CD4-positive, alpha-beta memory T cell (primary cell): ENCODE measurements at places on chromosomes 3 and 15.

DNA sequence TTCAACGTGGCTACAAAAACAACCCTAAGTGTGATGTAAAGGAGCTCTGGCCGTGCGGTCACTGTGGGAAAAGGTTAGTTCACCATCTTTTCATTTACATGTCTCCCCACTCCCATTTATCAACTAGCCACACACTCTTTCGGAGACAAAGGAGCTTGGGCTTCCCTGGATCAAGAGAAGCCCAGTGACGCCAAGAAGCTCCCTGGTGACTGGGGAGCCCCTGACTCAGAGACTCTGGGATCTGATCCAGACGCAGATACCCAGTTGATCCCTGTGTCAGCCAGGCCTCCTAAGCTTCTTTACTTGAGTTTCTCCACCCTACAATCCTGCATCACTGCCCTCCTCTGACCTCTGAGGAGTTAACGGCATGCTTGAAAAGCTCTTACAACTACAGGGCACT, 43.9 kb downstream of the HEG1 start:
- H3K4me3 ChIP-seq = no peak overlapping the region
- peaks cover 45% of the 10 kb centered on the region for H3K36me3 ChIP-seq
- no peaks in the 10 kb centered on the region for H3K4me1 ChIP-seq
- H3K27me3 ChIP-seq = no peaks in the 10 kb centered on the region
- DNase-seq = no peak

- no peak overlapping the region for H3K4me3 ChIP-seq
Observed at GRCh38 chr3:88189361-88189810, 39.6 kb downstream of the C3orf38 start.

- H3K27ac ChIP-seq = no peak overlapping the region
- no peaks in the 10 kb centered on the region for H3K4me1 ChIP-seq
- DNase-seq = no peak
- no peak overlapping the region for H3K4me3 ChIP-seq
Observed at GRCh38 chr15:79017953-79018352, 72.6 kb downstream of the RASGRF1 start.

DNA sequence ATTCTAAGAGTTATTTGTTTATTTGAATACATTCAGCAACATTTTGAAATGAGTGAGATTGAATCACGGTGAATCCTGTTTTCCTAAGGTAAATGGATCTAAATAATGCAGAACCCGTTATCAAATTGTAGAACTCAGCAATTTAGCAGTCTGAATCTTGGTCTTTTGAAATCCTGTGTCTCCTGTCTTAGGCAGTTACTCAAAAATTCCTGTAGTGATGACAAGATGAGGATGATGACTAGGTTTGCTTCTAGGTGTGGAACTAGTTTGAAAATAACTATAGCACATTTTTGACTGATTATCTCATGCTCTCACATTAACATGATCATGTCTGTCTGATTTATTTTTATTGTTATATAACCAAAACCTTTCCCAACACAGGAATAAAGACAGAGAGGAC, 115.0 kb downstream of the RAP2B start:
- H3K36me3 ChIP-seq = no peaks in the 10 kb centered on the region
- no peaks in the 10 kb centered on the region for H3K27me3 ChIP-seq
- H3K4me3 ChIP-seq = no peak overlapping the region
- H3K4me1 ChIP-seq = peaks cover 4% of the 10 kb centered on the region
- DNase-seq = no peak
- no peak overlapping the region for H3K27ac ChIP-seq

- no peak for DNase-seq
- H3K4me3 ChIP-seq = no peak overlapping the region
- H3K4me1 ChIP-seq = no peaks in the 10 kb centered on the region
Observed at GRCh38 chr3:34155108-34155507, 356.7 kb downstream of the PDCD6IP start.
